ENCODE measurements at places on chromosomes 1 and 21.

DNA sequence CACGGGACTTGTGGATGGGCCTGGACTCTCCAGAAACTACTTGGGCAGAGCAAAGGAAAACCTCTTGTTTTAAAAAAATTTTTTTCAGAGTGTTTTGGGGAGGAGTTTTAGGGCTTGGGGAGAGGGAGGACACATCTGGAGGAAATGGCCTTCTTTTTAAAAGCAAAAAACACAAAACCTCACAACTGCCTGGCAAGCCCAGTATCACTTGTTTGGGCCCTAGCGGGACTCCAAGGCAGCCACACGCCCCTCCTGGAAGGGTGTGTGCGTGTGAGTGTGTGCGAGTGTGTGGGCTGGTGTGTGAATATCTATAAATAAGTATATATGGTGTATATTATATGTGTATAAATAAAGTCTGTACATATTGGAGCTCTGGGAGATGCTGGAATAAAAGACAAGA lies 57.7 kb upstream of the ACTL8 start:
- no peak for DNase-seq

DNA sequence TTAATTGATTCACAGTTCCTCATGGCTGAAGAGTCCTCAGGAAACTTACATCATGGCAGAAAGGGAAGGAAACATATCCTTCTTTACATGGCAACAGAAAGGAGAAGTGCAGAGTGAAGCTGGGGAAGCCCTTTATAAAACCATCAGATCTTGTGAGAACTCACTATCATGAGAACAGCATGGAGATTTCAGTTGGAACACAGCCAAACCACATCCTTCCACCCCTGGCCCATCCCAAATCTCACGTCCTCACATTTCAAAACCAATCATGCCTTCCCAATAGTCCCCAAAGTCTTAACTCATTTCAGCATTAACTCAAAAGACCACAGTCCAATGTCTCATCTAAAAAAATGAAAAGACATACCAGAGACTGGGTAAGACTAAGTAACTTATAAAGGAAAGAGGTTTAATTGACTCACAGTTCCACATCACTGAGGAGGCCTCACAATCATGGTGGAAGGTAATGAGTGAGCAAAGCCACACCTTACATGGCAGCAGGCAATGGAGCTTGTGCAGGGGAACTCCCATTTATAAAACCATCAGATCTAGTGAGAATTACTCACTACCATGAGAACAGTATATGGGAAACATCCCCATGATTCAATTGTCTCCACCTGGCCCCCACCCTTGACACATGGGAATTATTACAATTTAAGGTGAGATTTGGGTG lies 105.2 kb downstream of the MRPL39 start:
- DNase-seq, result no peak

- DNase-seq, result no peak
Measured at GRCh38 chr1:111369177-111369576, 58.4 kb downstream of the OVGP1 start.

DNA sequence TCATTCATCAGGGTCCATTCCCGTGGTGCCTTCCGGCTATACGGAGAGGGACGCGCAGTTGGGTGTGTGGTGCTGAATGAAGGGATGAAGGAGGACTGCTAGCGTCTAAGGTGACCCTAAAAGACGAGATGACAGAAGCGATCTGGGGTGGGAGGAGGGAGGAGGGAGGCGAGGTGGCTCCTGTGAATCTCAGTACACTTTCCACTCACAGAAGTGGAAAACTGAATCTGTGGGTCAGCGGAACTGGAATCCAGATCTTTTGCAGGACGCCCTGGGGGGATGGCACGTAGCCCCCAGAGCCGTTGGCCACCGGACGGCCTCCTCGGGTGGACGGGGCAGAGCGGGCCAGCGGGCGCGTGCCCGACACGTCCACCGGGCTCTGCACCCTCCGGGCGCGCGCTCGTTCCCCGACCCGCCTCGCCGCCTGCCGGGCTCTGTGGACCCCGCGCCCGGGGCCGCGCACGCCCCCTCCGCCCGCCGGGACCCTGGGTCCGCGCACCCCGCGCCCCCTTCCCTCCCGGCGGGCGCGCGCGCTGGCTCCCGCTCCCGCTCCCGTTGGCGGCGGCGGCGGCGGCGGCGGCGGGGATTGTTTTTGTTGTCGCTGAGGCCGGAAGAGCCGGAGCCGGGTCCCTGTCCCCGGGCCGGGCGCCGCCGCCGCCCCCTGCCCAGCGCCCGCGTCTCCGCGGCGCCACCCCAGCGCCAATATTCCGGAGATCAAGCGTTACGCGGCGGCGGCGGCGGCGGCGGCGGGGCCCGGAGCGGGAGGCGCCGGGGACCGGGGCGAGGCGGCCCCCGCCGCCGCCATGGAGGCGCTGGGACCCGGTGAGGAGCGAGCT lies at the start of gene AGO4:
Gene AGO4 (plus strand): TSS at position 403 of the 836 bp plus-strand sequence. CDS start 401 bp downstream, at position 804.
- DNase-seq, result peak; percentile 66

GRCh38 chr1:162019006-162019405 lies 4.7 kb downstream of the OLFML2B start:
- DNase-seq, result peak; percentile 54

DNA sequence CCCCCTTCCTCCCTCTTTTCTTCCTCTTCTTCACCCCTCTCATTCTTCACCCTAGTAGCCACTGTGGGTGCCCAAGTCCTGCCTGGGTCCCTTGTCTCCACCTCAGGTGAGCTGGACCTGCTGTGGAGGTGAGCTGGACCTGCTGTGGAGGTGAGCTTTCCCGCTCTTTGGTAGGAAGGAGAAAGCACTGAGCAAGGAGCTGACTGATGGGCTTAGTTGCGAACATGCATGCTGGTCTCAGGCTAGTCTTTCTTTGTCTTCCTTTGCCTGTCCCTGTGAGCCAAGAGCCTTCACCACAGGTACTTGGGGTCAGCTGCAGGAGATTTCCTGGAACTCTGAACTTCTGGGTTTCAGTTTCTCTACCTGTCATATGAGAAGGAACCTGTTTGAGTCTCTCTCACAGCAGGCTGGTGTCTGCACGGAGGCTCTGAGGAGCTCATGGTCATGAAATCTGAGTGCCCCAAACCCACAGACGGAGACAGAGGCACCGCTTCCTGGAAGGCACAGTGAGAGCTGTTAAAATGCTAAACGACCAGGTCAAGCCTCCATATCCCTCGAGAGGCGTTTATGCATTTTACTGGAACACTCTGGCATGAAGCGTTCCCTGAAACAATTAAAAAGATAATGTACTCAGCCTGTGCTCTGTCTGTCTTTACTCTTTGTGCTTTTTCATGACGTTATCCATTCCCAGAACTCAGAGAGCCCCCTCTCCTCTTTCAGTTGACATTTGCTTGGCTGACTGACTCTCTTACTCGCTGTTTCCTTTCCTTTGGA lies 69.5 kb downstream of the RHOU start:
- DNase-seq, result no peak

DNA sequence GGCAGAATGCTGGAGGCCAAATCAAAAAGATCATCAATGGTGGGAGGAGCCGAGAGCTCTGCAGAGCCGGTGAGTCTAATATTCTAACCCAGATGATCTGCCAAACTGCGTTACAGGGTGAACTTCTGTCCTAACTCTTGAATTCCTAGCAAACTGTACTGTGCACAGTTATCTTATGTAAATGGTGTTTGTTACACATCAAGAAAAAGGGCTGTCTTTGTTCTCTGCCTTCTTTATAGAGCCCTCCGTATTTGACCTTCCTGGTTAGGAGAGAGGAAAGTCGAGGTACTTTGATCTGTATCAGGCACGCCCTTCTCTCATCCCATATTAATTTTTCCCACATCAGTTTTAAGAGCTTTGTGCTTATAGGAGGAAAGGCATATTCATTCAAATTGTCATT lies 37.6 kb downstream of the MT1HL1 start:
- no peak for DNase-seq

DNA sequence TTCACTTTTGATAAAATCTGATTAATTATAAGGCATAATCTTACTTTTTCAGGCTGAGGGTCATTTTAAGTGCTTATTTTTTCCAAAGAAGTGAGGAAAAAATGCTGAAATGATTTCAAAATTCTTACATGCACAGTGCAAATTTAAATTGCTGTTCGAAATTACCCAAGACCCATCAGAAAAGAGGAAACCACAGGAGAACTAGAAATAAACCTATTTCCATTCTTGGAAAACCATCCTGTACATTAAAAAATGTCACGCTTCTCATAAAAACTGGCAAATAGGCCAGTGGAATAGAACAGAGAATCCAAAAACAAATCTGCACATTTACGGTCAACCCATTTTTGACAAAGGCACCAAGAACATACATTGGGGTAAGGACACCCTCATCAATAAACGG lies 414.9 kb downstream of the SMYD3 start:
- no peak for DNase-seq

- DNase-seq, result no peak
Measured at GRCh38 chr1:179206812-179207211, 22.7 kb downstream of the ABL2 start.

GRCh38 chr1:247316590-247317197 lies 15.0 kb downstream of the ZNF496 start:
- no peak for DNase-seq

- DNase-seq, result no peak
Measured at GRCh38 chr1:155844860-155845421, 12.1 kb downstream of the GON4L start.

DNA sequence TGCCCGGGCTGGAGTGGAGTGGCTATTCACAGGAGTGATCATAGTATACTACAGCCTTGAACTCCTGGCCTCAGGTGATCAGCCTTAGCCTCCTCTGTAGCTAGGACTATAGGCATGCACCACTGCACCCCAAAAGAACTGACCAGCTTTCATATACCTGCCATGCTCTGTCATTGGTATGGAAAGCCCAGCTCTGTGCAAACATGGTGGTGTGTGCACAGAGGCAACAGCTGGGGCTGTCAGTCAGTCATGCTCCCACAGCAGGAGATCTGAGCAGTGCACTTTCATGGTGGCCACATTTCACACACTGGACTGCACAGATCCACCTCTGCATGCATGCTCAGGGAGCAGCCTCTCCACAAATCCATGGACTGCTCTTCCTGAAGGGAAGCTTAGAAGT lies 8.8 kb upstream of the JAK1 start:
- no peak for DNase-seq

DNA sequence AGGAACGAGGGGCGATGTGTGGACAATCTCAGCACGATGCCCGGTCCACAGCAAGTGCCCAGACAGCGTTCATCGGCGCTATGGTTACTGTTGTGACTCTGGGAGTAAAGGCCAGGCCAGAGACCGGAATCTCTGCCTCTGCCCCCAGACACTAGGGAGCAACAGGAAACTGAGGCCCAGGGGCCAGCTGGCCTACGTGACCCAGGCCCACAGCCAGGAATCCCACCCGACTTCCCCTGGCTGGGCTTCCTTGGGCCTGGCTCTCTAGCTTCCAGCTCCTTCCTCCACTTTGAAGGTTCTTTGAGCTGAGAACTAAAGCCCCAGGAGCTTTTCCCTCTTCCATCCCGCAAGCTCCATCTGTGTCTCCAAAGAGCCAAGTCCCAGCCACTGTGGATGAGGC lies 4.6 kb downstream of the LRP8 start:
- DNase-seq, result no peak

DNA sequence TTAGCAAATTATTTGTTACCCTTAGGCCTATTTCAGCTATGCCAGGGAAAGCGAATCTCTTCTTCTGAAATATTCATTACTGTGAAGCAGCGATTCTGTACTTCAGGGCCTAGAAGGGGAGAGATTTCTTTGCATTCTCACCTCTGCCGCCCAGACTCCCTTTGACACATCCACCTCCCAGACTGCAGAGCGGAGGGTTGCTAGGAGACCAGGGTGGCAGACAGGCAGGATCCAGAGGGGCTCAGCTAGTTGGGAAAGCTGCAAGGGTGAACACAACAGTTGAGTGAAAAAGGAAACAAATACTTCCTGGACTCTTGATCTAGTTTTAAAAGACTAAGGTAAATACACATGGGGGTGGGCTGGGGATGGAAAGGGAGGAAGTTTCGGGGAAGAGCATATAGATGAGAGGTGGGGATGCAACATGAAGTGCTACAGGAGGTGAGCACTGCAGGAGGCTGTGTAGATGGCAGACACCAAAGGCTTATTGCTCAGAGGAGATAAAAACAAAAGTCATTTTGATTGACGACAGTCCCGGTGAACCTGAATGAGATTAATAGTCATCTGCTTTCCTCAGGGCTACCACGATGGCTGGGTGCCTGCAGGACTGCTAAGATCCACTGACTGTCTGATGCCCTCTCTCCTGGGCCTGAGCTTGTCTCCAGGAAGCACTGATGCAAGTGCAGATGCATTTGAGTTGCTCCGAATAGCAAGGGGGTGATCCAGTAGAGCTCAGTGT lies 26.4 kb upstream of the RAB3GAP2 start:
- DNase-seq, result no peak

GRCh38 chr1:24963943-24964693 lies 34.0 kb upstream of the RUNX3 start:
- no peak for DNase-seq

GRCh38 chr1:208432346-208432745 lies 188.2 kb upstream of the PLXNA2 start:
- no peak for DNase-seq

DNA sequence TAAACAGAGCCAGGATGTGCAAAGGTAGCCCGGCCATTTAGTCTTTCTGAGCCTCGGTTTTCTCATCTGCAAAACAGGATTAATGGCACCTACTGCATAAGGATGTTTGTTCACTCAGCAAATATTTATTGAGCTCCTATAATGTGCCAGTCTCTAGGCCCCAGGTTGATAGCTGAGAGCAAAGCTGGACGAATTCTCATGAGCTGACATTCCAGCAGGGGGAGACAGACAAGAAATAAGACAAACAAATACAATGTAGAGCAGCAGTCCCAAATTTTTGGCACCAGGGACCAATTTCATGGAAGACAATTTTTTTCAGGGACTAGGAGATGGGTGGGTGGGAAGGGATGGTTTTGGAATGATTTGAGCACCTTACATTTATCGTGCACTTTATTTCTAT lies 74.3 kb upstream of the PAX7 start:
- peak; percentile 30 for DNase-seq

GRCh38 chr1:219347921-219348391 lies 174.3 kb downstream of the LYPLAL1 start:
- DNase-seq, result no peak

DNA sequence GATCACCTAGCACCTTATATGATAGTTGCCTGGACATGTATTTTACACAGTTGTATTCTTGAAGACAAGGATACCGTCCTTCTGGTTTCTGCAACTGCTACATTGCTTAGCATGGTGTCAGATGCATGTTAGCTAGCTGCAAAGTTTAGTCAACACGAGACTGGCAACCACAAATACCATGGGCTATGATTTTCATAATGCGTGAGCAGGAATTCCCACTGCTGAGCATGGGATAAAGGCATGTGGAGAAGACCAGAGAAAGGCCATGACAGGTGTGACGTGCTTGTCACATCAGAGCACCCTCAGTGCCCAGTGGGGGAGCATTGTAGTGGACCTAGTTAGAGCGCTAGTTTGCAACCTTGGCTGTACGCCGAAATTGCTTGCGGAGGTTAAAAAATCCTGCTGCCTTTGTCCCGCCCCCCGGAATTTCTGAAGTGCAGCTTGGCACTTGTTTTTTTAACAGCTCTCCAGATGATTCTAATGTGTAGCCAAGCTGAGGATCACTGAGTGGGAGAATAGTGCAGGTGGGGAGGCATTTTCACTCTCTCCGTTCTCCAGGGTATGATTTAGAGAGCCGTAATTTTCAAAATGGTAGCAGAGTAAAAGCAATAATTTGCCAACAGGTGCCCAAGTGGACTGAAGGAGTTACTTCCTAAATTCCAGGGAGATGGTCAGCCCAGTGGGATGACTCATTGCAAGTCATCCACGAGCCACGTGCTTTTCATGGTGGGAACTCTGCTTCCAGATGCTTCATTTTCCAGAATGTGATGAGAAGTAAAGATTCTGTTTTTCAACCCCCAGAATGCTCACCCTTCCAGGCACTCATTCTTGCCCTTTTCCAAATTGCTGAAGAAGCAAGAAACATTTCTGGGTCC lies 81.0 kb downstream of the CNIH3 start:
- DNase-seq, result peak; percentile 79

GRCh38 chr1:82597141-82597540 lies 796.4 kb downstream of the ADGRL2 start:
- DNase-seq, result no peak
